ENCODE measurements at places on chromosomes 3 and 15. TPM values are rescaled to one million over a fixed set of nuclear protein-coding genes. Genes with fewer than 3 reads are reported as not detected.

The RTP3 gene
- not detected for total RNA-seq

The SRGAP3 gene
- total RNA-seq, result 0.59 TPM

The CD86 gene
- not detected for total RNA-seq

The B4GALT4 gene
- 114 TPM for total RNA-seq

The CAMP gene
- total RNA-seq, result not detected

The SSR3 gene
- total RNA-seq, result 160 TPM

The EOMES gene
- total RNA-seq, result 0.64 TPM

The ATP10A gene
- 10.1 TPM for total RNA-seq

The CHCHD4 gene
- 37.1 TPM for total RNA-seq

The TMC3 gene
- total RNA-seq, result not detected

The MON1A gene
- 7.5 TPM for total RNA-seq

The LRTM1 gene
- not detected for total RNA-seq

The CP gene
- 7.4 TPM for total RNA-seq

The GNAT1 gene
- total RNA-seq, result not detected

The MYL3 gene
- not detected for total RNA-seq

The ATP2B2 gene
- 0.11 TPM for total RNA-seq

All from A549 treated with GW870086 at 1 μM for 4 hours (cell line).